ENCODE measurements at places on chromosomes 7 and 10.

GRCh38 chr7:101534015-101534803, 94.9 kb downstream of the MYL10 start:
- no peak for DNase-seq

- no peak for DNase-seq
Measured at GRCh38 chr7:86768967-86769760, 125.5 kb downstream of the GRM3 start.

GRCh38 chr10:34906067-34906965, 91.2 kb upstream of the PARD3 start:
- DNase-seq = no peak

DNA sequence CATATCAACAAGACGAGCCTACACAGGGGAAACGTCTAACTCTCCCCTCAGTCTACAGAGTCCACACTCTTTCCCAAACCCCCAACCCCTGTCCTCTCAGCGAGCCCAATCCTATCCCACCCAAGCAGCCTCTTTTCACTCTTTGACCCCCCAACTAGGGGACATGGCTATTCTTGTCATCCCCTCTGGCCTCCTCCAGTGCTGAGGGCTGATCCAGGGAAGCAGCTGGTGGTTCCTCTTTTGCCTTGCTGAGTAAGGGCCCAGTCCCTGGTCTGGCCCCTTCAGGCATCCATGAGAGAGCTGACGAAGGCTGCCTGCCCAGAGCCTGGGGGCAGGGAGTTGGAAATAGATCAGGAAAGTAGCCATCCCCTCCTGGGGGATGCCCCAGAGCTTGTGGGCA, 6.4 kb downstream of the NOBOX start:
- DNase-seq = no peak

GRCh38 chr10:26706206-26706605, 8.7 kb downstream of the PDSS1 start:
- no peak for DNase-seq

DNA sequence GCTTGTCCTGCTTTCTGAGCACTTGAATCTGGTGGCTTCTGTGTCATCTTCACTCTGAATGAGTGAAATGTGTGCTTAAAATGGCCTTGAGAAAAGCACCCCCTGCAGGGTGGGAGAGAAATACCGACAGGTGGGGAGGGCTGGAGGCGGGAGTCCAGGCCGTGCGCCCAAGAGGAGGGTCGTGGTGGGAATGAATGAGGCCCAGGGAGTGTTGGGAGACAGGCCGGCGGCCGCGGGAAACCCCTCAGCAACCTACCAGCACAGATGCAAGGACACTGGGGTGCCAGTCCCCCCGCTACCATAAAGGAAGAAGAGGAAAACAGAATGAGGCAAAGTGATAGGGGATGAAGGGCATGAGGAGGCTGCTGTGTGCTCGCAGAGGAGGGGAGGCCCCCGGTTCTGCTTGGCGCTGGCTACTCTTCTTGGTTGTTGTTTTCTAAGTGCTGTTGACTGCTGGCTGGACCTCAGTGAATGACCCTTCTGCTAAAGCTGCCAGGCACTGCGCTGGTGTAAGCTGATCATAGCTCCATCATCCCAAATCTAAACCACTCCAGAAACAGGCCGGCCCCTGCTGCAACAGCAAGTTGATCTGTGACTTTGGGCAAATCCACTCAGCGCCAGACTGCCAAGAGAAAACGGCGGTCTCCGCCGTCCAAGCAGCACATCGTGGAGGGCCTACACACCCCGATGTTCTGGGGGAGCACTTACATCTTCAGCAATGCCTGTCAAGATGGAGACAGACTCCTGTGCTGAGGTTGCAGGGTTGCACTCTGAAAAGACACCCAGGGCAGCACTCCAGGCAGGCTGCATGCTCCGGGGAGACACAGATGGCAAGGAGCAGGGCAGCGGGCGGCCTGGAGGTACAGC, 378.5 kb downstream of the DNAJB6 start:
- DNase-seq = no peak

GRCh38 chr7:150927956-150928344, 50.2 kb downstream of the KCNH2 start:
- DNase-seq = no peak

GRCh38 chr10:99854860-99855259, 72.4 kb downstream of the ABCC2 start:
- DNase-seq = no peak

DNA sequence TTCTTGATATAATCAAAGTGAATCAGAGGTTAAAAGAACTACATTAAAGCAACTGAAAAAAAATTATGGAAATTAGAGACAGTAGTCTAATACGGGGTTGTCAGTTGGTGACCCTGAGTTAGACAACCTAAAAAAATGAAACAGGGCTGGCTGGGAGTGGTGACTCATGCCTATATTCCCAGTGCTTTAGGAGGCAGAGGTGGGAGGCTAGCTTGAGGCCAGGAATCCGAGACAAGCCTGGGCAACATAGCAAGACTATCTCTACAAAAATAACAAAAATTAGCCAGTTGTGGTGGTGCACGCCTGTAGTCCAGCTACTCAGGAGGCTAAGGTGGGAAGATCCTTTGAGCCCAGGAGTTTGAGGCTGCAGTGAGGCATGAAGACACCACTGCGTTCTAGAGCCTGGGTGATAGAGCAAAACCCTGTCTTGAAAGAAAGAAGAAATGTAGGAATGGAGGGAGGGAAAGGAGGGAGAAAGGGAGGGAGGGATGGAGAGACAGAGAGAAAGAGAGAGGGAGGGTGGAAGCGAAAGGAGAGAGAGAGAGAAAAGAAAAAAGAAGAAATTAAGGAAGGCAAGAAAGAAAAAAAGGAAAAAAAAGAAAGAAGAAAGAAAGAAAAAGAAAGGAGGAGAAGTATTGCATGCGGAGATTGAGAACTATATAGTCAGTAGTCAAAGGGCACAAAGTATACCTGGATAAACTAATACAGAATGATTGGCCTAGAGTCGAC, 166.1 kb downstream of the TPST1 start:
- no peak for DNase-seq

- no peak for DNase-seq
Measured at GRCh38 chr10:104324221-104324686, 14.0 kb downstream of the ITPRIP start.

DNA sequence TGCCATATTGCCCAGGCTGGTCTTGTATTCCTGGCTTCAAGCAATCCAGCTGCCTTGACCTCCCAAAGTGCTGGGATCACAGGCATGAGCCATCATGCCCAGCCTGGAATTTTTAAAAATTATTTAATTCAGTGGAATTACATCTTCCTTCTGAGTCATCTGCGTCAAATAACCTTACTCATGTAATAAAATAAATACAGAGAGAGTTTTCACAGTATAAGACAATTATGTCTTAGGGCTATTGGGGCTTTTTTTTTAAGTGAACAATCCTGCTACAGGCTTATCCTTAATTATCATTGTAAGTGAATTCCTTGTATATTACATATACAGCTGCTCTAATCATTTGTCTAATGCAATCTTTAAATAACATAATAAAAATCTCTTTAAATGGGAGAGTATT, 108.3 kb downstream of the MAPK8 start:
- DNase-seq = no peak

DNA sequence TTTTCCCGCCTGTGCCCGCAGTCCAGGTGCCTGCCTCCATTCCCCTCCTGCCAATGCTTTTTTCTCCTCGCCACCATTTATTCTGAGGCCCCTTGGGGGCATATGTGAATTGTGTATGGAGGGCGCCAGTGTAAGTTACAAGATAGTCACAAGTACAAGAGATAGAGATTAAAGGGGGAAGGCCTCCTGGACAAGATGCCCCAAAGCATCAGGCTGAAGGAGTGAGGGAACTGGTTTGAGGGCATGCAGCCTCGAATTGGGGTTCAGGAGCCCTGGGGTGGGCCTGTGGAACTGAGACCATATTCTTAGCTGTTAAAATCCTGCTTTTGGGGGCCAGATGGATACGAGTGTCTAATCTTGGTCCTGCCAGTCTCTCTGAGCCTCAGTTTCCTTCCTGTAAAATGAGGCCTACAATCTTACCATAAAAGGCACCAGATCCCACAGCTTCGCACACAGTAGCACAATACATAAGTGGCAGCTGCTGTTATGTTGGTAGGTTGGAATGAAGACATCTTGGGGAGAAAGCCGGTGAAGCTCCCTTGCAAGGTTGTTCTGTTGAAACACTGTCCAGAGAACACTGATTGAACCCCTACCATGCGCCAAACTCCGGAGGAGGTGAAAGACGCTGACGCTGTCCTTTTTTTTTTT, 545 bp upstream of the COMTD1 start:
- DNase-seq = no peak

GRCh38 chr10:12656518-12657142, 307.3 kb downstream of the CAMK1D start:
- no peak for DNase-seq

DNA sequence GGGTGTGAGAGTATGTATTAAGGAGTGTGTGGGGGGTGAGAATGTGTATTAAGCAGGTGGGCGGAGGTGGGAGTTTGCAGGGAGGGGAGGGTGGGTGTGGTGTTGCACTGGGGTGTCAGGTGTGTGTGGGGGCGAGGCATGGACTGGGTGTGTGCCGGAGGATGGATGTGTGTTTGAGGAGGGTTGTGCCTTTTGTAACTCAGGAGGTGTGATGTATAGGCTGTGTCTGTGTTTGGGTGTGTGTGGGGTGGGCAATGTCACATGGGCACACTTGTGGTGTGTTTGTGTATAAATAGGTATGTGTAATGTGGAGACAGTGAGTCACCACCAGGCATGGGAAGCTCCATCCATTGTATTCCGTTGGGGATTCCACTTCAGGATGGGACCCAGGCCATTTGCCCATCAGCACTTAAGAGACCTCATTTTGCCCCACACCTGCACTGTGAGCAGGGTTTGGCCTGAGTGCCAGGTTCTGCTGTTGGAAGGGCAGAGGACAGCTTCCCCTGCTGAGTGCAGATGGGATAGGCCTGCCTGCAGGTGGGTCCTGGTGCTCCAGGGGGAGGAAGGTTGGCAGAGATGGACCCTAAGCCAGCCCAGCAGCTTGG, 5.8 kb downstream of the UNC5B start:
- DNase-seq = no peak

DNA sequence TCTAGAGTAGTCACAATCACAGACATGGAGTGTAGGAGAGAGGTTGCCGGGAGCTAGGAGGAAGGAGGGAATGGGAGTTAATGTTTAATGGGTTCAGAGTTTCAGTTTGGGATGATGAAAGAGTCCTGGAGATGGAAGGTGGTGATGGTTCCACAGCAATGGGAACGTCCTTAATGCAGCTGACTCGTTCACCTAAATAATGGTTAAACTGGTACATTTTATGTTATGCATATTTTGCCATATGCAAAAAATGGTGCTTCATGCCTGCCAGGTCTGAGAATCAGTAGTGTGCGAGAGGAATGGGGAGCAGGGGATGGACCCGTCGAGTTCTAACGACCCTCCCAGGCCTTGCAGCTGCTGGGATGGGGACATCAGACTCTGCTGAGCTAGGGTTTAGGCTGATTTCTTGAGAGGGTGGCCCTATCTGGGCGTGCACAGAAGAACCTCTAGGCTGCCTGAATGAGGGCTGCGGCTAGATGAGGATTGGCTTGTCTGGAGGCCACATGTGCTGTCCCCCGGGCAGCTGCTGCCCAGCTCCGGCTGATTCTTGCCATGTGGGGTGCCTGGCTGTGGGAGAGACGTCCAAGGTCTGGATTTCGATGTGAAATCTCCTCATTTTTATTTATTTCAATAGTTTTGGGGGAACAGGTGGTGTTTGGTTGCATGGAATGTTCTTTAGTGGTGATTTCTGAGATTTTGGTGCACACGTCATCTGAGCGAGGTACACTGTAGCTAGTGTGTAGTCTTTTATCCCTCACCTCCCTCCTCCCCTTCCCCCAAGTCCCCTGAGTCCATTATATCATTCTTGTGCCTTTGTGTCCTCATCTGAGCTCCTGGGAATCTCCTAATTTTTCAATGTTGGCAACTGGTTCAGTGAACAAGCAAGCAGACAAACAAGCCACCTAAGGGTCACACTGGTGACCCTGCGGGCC, 116.0 kb downstream of the GRK5 start:
- DNase-seq = no peak

GRCh38 chr7:78326189-78326588, 527.6 kb downstream of the PHTF2 start:
- no peak for DNase-seq

- DNase-seq = no peak
Measured at GRCh38 chr10:91860885-91861284, 48.4 kb downstream of the FGFBP3 start.

DNA sequence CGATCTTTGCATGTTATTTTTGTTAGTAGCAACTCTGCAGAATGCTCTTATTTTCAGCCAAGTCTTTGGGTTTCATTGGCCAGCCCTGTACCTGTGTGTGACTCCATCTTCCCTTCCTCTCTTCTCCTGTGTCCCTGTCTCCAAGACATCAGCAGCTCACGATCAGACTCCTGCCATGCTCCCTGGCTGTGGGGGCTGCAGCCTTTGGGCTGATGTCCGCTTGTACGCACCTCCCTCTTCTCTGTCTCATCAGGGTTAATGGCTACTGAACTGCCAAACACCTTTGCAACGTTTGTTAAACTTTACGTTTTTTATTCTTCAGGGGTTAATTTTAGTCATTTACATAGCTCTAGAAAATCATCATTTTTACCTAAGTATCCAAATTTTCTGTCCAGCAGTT, 103.5 kb upstream of the RET start:
- no peak for DNase-seq

GRCh38 chr10:99775850-99776249, 6.6 kb upstream of the ABCC2 start:
- DNase-seq = no peak

- DNase-seq = no peak
Measured at GRCh38 chr7:5388905-5389433, 34.7 kb downstream of the TNRC18 start.

DNA sequence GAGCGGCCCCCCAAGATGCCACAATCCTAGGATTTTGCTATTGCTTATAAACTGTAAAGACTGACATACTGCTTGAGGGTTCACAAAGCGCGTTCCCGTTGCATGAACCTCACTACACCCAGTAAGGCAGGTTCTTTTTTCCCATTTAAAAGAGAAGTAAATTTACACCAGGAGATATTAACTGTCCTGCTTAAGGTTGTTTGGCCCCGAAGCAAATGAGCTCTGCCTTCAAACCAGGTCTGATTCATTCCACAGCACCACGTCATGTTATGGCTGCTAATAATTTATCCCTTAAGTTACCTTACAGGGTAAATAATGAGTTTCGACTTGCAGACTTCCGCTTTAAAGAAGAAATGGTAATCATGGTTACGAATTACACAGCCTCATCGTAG, 559 bp upstream of the FKBP14 start:
- DNase-seq = no peak

GRCh38 chr7:1917221-1918062, 247.4 kb downstream of the ELFN1 start:
- DNase-seq = no peak

Data from NCI-H1930 (cell line).